Activated CD4-positive, alpha-beta T cell treated with anti-CD3 and anti-CD28 coated beads, Interleukin-2, amount 10 ng/mL, durations not matched to agents 7 days and 5 days (primary cell): ENCODE measurements at places on chromosomes 7 and 10.

DNA sequence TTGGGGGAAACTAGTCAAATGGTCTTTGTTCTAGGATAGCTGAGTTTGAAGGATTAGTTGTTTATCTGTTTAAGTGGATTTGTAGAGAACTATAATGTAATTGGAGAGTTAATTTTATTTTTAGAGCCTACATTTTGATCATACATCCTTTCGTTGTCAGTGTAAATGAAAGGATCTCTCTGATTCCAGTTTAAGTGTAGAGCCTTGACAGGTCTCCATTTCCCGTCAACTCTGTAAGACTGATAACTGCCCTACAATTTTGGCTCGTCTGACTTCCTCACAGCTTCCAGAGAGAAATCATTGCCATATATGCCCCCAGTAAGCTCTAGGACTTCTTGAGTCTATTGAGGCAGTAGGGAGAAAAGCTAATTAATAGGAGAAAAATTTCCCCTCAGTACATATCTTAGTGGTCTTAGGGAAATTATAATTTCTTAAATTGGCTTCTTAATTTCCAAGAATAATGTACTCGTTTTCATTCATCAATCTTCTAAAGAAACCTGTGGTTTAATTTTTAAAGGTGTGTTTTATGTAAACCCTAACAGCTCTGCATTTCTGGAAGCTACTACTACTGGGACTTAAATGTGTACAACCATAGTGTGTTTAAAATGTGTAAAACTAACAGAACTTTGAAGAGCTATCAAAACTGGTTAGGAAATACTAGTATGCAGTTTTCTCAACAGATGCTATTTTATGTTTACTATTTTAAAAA, 3.8 kb downstream of the KMT2E start:
- no peak for DNase-seq

- DNase-seq: no peak
These were observed 24.3 kb upstream of the DNAJB12 start for GRCh38 chr10:72379062-72379461.

DNA sequence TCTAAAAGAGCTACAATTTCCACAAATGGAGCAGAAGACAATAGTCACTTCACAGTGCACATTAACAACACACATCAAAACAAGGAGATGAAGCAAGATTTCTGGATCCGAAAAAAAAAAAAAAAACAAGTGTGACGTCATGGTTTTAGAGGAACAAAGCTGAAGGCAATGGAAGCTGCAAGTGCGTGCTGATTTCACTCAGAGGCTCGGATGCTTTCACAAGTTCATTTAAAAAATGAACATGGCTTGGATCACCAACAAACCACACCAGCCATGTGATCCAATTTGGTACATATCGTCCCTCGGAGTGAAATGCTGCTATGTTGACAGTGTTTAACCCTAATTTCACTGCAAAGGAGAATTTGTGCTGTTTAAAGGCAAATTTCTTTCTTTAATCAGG, 337.0 kb upstream of the PRKCQ start:
- no peak for DNase-seq

DNA sequence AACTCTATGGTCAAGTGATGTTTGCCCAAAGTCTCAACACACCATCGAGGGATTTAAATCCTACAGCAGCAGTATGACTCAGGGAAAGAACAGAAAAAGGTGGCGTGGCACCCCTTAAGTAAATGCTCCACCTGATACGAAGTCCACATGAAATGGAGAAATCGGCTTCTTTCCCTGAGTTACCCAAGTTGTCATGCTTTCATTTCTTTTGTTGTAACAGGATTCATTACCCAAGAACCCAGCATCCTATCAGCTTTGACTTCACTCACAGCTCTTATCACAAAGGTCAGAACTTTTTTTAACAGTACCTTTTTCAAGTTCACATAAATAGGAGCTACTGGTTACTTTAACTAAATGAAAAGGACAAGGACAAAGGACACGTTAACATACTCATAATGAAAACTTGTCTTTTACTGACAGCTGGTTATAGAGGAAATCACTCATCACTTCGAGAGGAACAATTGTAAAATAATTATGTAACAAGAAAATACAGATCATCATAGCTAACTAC, 219.8 kb upstream of the FRMD4A start:
- no peak for DNase-seq

DNA sequence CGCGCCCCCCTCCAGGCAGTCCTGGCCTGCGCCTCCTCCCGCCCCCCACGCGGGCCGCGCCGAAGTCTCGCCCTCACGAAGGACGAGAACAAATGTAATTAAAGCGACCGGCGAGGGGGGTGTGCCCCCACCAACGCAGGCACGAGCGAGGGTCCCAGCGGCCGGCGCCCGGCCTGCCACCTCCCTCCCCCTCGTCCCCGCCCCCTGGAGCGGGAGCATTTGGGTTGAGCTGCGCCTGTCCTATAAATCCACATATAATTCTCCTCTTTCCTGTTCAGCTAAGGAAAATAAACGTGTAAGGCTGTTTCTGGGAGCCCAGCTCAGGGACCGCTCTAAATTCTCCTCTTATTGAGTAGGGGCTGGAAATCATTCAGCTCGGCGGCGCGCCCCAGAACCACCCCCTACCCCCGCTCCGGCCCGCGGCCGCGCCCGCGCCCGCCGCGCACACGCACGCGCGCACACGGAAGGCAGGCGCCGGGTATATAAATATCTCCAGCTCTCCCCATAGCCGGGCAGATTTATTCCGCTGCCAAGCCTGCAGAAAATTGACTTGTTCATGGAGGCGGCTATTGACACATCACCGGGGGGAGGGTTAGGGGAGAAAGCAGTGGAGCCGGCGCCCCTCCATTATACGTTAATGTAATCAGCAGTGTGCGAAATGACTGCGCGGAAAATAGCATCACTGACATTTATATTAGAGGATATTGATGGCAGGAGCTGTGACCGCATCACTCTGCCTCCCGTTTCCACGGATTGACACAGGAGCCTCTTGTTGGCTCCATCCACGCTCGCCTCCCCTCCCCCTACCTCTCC, 61.6 kb upstream of the BTRC start:
- DNase-seq: no peak

GRCh38 chr10:45476559-45476958, 102.5 kb downstream of the ALOX5 start:
- DNase-seq: no peak

DNA sequence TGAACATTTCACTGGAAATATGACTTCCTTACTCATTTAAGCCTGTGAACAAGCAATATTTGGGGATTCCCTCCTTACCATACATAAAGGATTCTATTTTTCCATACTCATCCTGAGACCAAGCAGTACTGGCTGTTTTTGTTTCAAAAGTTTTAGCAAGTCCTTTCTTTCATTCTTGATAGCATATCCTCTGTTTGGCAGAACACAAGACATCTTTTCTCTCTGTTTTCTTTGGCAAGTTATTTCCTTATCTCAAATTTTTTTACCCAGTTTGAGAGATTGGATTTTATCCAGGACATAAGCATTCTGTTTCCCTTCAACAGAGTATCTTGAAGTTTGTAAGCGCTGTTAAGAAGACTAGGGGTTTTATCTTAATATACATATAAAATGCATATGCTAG, 3.0 kb upstream of the WASL start:
- DNase-seq: no peak

GRCh38 chr7:26507108-26507987, 215.7 kb downstream of the SNX10 start:
- no peak for DNase-seq

DNA sequence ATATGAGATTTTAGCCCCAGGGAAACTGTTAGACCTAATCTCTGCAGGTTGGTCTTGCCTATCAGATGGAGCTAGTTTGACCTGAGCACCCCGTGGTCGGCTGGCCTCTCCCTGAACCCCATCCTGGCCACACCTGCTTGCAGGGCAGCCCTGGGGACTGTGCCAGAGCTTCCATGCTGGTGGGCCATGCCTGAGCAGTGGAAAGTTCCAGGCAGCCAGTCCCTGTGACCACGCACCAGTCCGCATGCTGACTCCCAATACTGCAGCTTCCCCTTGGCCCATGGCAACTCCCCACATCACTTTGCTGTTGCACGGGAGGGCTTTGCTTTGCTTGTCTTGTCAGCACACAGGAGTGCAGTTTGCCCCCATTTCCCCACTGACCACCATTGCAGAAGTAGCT, 427.8 kb upstream of the SEMA3D start:
- no peak for DNase-seq

DNA sequence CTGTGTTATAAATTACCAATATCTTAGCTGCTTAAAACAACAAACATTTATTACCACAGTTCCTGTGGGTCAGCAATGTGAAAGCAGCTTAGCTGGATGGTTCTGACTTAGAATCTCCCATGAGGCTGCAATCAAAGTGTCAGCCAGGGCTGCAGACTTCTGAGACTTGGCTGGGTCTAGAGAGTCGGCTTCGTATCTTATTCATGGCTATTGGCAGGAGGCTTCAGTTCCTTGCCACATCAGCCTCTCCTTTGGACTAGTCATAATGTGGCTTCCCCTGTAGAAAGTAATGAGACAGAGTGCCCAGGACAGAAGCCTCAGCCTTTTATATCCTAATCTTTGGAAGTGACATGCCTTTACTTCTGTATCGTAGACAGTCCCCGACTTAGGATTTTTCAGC, 27.3 kb downstream of the RALA start:
- DNase-seq: no peak

GRCh38 chr7:86949779-86950260, 109.6 kb downstream of the ELAPOR2 start:
- no peak for DNase-seq

DNA sequence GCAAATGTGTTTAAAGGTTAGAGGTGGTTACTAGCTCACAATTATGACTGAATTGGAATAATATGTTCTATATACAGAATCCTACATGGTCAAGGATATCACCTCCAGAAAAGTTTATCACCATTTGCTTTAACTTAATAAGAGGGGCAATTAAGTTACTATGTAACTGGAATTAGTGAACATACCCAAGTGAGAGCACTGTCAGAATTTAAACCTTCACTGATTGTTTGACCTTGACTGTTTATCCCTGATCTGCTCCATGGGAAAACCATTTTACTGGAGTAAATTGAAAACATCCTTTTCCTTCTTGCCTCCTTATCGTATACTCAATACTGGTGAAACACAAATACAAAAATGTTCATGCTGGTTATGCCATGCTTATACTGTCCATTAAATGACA, 107.4 kb downstream of the SEMA3D start:
- DNase-seq: no peak

DNA sequence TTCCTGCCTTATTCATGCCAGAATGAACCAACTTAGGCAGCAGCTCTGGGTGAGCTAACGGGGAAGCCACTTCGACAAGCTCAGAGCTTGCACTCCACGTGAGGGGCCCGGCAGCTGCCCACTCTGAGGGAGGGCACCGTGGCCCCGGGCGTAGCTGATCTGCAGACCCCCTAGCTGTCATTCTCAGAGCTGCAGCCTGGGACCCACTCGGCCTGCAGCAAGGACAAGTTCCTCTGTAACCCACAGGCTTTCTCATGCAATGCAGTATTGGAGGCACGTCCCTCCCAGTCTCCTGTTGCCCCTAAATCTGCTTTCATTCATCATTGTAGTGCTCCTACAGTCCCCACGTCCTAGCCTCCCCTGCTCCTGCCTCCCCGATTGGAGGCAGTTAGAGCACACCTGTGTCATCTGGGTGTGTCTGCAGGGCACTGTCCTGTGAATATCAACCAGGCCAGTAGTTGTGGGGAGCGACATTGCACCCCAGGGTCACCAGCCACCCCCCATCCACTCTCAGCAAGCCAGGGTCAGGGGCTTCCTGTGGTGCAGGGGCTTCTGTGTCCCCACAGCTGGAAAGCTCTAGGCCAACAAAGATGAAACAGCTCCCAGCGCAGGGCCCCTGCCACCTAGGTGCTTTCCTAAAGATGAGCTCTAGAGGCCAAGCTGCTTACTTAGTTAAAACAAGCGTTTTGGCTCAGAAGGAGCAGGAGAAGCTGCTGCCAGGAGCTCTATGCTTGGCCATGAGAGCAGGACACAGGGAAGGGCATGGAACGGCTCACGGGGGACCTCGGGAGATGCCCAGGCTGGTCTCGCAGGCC, 333.6 kb downstream of the ADARB2 start:
- no peak for DNase-seq

DNA sequence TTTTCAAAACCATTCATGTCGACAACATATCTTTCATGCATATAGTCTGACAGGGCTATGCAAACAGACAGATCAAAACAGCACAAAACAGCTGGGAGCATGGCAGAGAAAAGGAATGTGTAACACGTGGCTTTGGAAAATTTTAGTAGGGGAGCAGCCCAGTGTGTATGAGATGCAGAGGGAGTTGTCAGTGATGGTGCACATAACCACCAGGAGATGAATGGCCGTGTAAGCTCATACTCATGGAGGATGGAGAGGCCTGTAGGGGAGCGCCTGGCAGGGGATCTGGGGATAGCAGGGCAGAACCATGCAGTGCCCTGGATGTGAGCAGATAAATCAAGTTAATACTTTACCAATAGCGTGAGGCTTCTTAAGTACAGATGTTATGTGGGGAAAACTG, 45.7 kb downstream of the RHOBTB1 start:
- DNase-seq: no peak

- no peak for DNase-seq
These were observed 38.6 kb downstream of the NACAD start for GRCh38 chr7:45050198-45050597.

- no peak for DNase-seq
These were observed 98.1 kb downstream of the LRRC4 start for GRCh38 chr7:127933146-127933545.

DNA sequence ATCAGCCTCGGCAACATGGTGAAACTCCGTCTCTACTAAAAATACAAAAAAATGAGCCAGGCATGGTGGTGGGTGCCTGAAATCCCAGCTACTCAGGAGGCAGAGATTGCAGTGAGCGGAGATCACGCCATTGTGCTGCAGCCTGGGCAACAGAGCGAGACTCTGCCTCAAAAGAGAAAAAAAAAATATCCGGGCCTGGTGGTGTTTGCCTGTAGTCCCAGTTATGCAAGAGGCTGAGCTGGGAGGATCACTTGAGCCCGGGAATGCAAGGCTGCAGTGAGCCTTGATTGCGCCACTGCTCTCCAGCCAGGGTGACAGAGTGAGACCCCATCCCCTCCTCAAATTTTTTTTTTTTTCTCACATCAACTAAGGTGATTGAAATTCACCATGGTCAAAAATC, 42.8 kb downstream of the CDC123 start:
- no peak for DNase-seq

DNA sequence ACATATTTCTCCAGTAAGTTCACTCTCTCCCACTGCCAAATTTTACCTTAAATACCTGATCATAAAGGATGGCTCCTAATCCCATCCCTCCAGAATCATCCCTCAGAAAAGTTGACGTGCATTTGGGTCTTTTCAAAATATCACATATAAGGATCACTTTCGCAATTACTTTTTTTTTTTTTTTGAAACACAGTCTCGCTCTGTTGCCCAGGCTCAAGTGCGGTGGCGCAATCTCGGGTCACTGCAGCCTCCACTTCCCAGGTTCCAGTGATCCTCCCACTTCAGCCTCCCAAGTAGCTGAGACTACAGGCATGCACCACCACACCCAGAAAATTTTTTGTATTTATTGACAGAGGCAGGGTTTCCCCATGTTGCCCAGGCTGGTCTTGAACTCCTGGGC, 17.4 kb downstream of the ZCWPW1 start:
- DNase-seq: no peak

DNA sequence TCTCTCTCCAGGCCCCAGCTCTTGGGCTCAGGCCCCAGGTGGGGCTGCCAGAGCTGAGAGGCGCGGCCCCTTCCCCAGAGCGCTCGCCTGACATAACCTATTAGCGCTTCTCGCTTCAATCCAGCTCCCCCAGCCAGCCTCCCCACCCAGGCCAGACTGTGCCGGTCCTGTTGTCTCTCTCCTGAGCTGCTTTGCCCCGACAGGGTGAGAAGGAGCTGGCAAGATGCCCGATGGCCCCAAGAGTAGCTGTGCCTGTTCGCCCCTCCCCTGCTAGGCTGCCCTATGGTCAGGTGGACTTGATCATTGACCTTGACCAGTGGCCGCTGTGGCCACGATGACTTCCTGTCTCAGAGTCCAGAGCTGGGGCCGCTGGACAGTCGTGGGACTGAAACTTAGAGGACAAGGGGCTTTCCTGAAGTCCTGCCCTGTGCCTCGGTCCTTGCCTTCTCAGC, 9.1 kb downstream of the TMEM270 start:
- no peak for DNase-seq
